ENCODE measurements at places on chromosomes 1 and 21.

DNA sequence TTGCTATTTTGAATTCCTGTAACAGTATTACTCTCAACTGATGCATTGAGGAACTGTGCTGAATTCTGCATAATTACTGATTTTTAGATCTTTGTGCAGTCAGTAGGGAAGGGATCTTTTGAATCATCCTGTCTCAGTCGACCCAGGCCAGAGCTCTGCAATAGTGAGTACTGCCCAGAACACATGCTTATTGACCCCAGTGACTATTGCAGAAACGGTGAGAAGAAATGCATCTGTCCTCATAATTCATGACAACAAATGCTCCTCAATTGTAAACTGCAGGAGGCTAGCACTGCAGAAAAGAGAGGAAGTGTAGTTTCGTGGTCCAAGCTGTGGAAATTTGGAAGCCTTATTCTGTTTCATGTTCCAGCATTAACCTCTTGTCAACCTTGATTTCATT lies 19.6 kb downstream of the EDARADD start:
- no peak for DNase-seq

GRCh38 chr1:35660581-35661473 lies 19.5 kb upstream of the PSMB2 start:
- no peak for DNase-seq

DNA sequence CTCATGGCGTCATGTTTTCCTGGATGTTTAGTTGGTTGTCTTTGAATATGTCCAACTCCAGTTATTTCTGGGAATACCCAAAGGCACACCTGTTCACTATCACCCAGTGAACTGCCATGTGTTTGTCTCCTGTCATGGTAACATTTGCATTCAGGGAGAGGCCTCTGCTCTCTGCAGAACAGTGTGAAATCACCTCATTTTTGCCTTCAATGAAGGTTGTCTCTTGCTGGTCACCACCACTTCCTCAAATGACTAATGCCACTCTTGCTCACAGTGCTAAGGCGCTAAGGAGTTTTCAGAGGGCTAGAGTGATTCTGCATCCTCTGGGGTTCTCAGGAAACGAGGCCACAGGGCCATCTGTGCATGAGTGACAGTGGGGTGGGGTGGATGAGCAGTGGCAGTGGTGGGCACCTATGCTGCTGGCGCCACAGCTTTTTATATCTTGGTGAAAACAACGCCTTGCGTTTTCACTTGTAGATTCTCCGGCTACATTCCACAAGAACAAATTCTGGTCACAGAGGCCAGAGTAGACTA lies 60.0 kb upstream of the ATP5PO start:
- DNase-seq = no peak

- DNase-seq = no peak
These were observed 11.9 kb downstream of the MEF2D start for GRCh38 chr1:156488566-156489165.

- DNase-seq = no peak
These were observed 25.5 kb downstream of the CAPN9 start for GRCh38 chr1:230772457-230773395.

Data from tibial nerve (tissue), 4 donors.